Liver (tissue), 10 donors: ENCODE measurements at places on chromosomes 13 and 19. TPM values are rescaled to one million over a fixed set of nuclear protein-coding genes. Genes with fewer than 3 reads are reported as not detected.

GRCh38 chr13:51192348-51192747 lies 29.9 kb upstream of the FAM124A start:
- no peak overlapping the region for H3K27ac ChIP-seq
- DNase-seq, result no peak
- H3K4me1 ChIP-seq, result no peaks in the 10 kb centered on the region

DNA sequence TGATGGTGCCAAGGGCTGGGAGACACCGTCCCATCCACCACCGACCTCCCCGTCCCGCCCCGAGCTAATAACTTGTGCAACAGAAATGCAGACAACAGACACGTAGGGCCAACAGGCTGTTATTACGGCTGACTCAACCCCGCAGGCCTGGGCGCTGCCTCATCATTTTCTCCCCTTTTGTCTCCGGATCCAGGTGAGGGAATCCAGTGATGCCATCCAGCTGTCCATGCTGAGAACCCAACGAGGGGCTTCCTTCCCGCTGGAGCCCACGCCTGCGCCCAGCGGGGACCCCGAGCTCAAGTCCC lies 6.4 kb upstream of the DIRAS1 start:
- H3K36me3 ChIP-seq, result peaks cover 2% of the 10 kb centered on the region
- no peak overlapping the region for H3K27ac ChIP-seq
- no peak for DNase-seq
- H3K27me3 ChIP-seq, result no peaks in the 10 kb centered on the region

DNA sequence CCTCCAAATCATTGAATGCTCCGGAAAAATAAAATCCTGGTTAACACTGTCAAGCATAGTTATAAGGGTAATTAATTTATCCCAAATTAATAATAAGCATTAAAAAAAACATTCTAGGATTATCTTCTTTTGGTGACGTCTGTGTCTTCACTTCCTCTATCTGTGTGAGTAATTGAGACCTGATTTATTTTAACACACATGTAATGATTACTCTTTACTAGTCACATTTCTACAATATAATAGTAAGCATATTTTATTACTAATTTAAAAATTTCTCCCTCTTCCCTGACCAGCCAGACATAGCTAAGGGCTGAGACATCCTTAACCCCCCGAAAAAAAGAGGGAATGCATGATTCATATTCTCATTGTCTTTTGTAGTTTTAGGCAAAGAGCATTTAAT lies 2.3 kb downstream of the FNDC3A start:
- peak overlapping the region; percentile 93 for H3K4me3 ChIP-seq
- H3K4me1 ChIP-seq, result no peaks in the 10 kb centered on the region

GRCh38 chr19:6668691-6669090 lies 1.3 kb downstream of the TNFSF14 start:
- no peaks in the 10 kb centered on the region for H3K36me3 ChIP-seq
- H3K27ac ChIP-seq, result peak overlapping the region; percentile 39
- H3K4me3 ChIP-seq, result no peak overlapping the region
- H3K4me1 ChIP-seq, result no peaks in the 10 kb centered on the region
- no peak for DNase-seq
- H3K27me3 ChIP-seq, result no peaks in the 10 kb centered on the region

GRCh38 chr13:39540929-39541605 lies 61.9 kb downstream of the LHFPL6 start:
- no peaks in the 10 kb centered on the region for H3K27me3 ChIP-seq
- no peak overlapping the region for H3K4me3 ChIP-seq
- no peak overlapping the region for H3K27ac ChIP-seq
- H3K36me3 ChIP-seq, result no peaks in the 10 kb centered on the region
- no peaks in the 10 kb centered on the region for H3K4me1 ChIP-seq

- no peaks in the 10 kb centered on the region for H3K36me3 ChIP-seq
- H3K4me3 ChIP-seq, result no peak overlapping the region
- H3K4me1 ChIP-seq, result no peaks in the 10 kb centered on the region
- DNase-seq, result no peak
- no peaks in the 10 kb centered on the region for H3K27me3 ChIP-seq
- no peak overlapping the region for H3K27ac ChIP-seq
Observed at GRCh38 chr13:38582133-38582532, 104.7 kb upstream of the FREM2 start.

GRCh38 chr19:33266974-33267484 lies 35.3 kb downstream of the CEBPA start:
- H3K36me3 ChIP-seq, result no peaks in the 10 kb centered on the region
- no peak for DNase-seq
- peaks cover 6% of the 10 kb centered on the region for H3K4me1 ChIP-seq
- H3K27ac ChIP-seq, result no peak overlapping the region

- H3K4me1 ChIP-seq, result no peaks in the 10 kb centered on the region
- H3K4me3 ChIP-seq, result no peak overlapping the region
- no peak for DNase-seq
- H3K36me3 ChIP-seq, result no peaks in the 10 kb centered on the region
- no peak overlapping the region for H3K27ac ChIP-seq
Observed at GRCh38 chr19:15025217-15025616, 24.1 kb upstream of the CASP14 start.

FGF22 gene
- not detected for total RNA-seq

PROZ gene
- total RNA-seq, result 10.6 TPM

KL gene
- total RNA-seq, result 0.92 TPM

ZNF708 gene
- total RNA-seq, result 4.9 TPM
